ENCODE measurements at places on chromosomes 7 and 10.
A peak's percentile ranks its signal among the peaks of the same experiment; 100 is the strongest.

DNA sequence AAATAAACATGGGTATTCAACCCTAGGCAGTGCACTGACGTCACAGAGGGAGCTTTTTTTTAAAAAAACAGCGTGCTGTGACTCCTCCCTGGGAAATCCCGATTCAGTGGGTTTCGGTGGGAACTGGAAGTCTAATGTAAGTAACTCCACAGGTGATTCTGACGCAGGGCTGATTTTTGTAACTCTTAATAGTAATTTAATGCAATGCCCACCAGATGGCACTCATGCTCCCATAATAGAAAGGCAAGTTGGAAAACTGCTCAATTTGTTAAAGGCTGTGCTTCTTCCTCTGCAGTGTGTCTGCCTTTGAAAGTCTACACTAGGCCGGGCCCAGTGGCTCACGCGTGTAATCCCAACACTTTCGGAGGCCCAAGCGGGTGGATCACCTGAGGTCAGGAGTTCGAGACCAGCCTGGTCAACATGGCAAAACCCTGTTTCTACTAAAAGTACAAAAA lies 10.9 kb upstream of the RSU1 start:
- DNase-seq, result peak; percentile 16

DNA sequence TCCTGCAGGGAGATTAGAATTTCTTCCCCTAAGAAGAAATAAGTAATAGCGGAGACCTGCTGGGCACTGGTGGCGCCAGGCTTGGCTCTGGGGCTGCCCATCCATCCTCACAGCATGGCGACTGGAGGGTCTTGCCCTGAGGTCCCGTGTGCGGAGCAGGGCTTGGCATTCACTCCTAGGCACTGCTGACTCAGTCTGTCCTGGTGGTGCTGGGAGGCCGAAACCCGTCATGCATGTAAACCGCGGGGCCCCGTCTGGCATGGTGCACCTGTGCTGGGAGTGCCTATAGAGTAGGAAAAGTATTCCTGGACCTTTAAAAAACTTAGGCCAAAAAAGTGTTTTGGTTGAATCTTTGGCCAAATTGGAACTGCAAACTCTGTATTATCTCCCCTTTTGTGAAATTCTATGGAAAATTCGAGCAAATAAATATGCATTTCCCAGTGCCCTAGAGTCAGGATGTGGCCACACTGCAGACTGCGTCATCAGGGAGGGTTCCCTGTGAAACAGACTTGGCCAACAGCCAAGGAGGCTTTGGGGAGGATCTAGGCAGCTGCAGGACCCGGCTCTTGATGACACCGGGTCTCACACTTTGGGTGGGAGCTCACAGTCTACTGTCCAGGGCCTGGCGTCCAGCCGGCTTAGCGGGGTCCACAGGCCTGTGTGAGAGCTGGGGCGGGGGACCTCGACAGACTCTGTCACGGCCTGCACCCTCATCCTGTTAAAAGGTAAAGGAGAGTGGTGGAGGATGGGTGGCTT lies 122.3 kb downstream of the VIPR2 start:
- DNase-seq, result no peak

DNA sequence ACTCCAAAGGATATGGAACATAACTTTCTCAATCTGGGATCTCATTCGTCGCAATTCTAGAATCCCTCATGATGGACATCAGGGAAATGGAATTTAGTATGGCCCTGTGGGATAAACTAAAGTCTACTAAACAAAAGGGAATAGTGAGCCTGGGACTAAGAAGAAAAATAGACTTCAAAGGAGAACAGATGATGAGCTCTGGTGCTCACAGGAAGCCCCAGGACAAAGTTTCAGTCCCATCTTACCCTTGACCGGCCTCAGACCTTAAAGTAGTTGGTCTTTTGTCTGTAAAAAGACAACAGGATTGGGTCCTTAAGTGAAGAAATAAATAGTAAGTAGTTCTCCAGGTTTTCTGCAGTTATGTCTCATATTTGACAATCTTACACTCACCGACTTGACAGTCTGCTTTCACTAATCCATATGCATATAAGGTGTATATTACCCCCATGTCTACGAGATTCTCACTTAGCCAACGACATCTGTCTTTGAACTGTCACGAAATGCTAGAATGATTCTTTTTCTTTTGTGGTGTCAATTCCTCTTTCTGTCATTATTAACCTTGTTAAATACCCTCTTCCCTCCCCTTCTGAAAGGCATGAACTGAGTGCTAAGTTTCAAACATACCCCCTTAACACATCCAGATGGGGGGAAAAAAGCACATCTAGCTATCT lies 10.9 kb upstream of the IKZF1 start:
- DNase-seq, result no peak

DNA sequence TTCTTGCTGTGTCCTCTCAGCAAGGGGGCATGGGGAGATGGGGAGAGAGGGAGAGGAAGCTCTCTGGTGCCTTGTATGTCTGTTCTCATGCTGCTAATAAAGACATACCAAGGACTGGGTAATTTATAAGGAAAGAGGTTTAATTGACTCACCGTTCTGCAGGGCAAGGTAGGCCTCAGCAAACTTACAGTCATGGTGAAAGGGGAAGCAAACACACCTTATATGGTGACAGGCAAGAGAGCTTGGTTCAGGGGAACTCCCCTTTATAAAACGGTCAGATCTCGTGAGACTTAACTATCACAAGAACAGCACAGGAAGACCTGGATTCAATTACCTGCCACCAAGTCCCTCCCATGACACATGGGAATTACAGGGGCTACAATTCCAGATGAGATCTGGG lies 464.7 kb upstream of the CELF2 start:
- no peak for DNase-seq

GRCh38 chr10:115761166-115761565 lies 511.8 kb downstream of the GFRA1 start:
- no peak for DNase-seq

DNA sequence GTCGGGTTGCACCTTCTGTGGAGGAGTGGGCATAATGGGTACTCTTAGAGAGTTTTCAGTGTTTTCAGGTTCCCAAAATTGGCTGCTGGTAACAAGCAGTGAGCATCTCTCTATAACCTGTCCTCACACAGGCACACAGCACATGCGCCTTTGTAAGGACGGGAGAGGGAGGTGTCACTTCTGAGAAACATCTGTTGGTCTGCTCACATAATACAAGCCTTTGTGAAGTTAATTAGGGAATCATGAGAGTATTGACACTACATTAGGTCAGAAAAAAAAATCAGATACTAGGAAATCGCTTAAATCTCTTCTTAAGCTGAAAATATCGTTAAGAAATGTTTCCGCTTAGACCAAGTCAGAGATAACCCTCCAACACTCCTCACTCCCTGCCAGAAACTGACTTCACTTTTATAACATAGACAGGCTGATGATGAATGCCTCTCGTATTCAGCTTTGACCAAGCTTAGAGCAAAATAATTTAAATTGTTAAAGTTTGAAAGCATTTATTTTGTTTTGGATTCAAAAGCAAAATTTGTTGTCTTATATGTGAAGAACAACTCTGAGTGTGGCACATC lies 769.7 kb downstream of the TNS3 start:
- no peak for DNase-seq

DNA sequence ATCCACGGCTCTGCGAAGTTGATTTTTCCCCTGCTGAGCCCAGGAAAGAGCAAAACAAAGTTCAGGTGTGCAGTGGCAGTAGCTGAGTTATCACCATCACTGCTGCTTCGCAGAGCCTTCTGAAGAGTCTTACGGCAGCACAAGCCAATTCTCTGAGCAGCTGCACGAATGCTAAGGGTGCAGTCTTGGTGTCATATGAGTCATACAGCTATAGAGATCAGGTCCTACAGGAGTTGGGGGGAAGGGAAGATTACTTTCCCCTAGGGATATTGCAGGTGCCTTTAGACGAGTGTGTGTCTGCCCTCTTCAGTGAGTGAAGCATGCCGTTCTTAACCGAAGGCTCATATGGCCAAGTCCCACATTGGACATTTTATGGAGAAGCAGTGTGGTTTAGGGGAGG lies 227.8 kb downstream of the CELF2 start:
- no peak for DNase-seq

GRCh38 chr10:43667317-43667731 lies 18.6 kb upstream of the ZNF32 start:
- no peak for DNase-seq

DNA sequence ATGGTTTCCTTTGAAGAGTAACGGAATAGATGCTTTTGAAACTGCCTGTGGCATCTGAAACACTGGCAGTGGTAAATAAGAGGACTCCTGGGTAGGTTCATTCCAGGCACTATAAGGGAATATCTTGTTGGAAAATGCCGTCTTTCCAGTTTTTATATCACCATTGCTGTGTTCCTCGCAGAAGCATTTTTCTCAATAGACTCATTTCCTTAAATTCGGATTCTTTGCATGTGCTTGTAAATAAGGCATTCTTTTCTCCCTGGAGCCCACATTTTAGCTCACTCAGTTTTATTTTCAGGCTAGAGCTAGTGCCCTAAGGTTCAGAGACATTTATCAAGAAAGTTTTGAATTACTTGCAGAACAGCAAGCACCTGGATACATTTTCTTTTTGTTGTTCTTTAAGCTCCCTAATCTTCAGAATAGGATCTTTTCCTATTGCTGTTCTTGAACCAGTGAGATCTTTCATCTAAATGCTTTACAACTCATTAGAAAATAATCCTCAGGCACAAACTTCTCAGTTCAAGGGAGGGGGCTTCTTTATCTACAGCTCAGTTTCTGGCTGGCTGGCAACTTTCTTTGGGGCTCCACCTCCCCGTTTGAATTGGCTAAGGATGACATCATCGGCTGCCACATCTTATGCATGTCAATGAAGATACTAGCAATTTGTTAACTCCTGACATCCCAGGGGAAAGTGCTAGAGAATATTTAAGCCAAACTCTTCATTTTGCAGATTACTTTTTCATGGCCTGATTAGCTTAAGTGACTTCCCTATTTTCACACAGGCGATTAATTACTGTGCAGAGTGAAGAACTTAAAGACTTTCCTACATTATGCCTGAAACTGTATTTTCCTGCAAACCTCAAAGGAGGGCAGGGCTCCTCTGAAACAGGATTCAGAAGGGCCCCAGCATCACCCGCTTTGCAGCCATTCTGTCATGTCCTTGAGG lies 133.7 kb upstream of the RSU1 start:
- DNase-seq, result no peak

- DNase-seq, result no peak
Observed at GRCh38 chr7:69790977-69791724, 192.9 kb downstream of the AUTS2 start.

DNA sequence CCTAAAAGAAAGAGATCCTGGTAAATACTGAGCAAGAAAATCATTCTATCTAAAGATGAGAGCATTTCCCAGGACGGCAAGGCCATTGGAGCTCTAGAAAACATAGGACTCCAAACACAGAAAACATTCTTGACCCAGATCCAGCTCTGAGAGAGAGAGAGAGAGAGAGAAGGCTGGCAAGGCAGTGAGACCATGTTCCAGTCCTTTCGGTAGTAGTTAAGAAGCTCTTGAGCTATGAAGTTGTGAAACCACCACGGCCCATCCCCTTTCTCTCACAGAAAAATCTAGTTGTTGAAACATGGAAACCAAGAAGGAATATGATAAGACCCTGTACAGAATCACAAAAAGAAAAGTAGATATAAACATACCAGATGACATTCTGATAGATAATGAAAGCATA lies 212.4 kb upstream of the NPSR1 start:
- DNase-seq, result no peak

GRCh38 chr10:11716686-11717085 lies 25.5 kb upstream of the ECHDC3 start:
- DNase-seq, result no peak

All from activated CD8-positive, alpha-beta memory T cell treated with anti-CD3 and anti-CD28 coated beads for 1 hour (primary cell).